ENCODE measurements at places on chromosomes 1 and 21.

- no peak for DNase-seq
Observed at GRCh38 chr1:79902418-79902817, 895.9 kb upstream of the ADGRL4 start.

DNA sequence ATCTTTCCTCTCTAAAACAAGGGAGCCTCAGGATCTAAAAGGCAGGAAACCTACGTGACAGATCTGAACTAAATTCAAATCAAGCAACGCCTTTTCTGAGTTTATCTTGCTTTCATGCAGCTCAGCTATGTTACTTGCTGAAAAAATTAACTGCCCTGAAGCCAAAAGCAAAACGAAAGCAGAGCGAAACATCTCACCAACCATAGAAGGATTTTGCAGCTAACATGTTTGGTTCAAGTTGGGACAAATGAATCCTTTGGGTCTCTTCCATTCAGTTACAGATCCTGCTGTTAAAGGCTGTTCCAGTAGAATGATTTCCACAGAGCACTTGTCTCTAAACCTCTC is 482 bp downstream of the SLC2A5 start:
- DNase-seq, result no peak

DNA sequence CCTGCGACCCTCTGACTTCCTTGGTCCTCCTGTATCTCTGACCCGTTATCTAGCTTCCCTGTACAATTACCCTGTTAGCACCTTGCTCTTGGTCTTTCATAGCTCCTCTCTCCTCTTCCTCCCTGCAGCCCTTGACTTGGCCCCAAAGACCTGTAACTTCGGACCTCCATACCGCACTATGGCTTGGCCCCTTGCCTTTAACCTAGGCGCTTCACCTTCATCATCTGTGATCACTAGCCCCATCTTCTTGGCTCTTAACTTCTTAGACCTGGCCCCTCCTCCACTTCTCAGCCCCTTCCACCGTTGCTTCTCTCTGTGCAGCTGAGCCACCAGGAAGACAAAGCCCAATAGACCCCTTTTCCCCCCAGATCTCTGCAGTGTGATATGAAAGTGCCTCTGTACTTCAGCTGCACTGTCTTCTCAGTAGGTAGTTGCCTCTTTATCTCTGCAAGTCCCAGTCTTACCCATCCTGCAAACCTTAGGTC is 740 bp downstream of the ZNF691 start:
- no peak for DNase-seq

DNA sequence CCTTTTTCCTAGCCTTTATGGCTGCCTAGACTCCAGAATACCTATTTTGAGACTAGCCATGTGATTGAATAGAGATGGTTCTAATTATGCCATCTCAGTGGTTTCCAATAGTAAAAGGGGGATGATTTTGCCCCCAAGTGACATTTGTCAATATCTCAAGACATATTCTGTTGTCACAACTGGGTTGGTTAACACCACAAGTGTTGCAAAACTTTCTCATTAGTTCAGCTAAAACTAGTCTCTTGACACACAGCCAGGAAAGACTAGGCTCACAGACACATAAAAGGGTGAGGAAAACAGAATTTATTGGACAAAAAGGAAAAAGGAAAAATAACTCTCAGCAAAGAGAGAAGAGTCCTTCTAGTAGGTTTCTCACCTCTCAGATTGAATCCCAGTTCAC is 39.9 kb upstream of the GBP5 start:
- no peak for DNase-seq

GRCh38 chr1:204453141-204453772 is 41.3 kb downstream of the PIK3C2B start:
- DNase-seq, result no peak

- no peak for DNase-seq
Observed at GRCh38 chr21:14270631-14271030, 54.7 kb downstream of the RBM11 start.

DNA sequence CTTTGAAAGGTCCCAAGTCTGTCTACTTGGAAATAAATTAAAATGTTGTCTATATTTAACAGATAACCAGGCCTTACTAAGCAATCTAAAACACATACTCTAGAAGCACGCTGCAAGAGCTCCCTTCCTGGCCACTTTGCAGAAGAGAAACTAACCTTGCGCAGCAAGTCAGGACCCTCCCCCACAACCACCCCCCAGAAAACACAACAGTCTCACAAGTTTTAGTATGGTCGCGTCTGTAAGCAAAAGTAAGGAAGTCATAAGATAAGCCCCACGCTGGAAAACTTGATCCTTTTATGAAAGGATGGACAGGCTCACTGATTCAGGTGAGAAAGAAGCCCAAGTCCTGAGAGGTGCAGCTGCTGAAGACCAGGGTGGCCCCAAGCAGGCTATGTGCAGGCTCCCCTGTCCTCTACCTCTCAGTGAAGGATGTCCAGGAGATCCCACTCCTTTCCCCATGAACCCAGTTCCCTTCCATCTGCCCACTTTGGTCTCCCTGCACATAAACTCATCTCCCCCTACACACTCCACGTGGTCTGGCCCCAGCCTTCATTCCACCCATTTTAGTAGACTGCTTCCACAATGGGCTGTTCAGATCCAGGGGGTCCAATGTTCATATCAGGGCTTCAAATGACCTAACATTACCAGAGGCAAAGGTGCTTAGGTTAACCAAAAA is 23.8 kb downstream of the HIVEP3 start:
- no peak for DNase-seq

GRCh38 chr1:70922196-70922595 is 125.4 kb downstream of the PTGER3 start:
- DNase-seq, result no peak

GRCh38 chr1:95984798-95985374 is 736.7 kb upstream of the PTBP2 start:
- DNase-seq, result no peak

DNA sequence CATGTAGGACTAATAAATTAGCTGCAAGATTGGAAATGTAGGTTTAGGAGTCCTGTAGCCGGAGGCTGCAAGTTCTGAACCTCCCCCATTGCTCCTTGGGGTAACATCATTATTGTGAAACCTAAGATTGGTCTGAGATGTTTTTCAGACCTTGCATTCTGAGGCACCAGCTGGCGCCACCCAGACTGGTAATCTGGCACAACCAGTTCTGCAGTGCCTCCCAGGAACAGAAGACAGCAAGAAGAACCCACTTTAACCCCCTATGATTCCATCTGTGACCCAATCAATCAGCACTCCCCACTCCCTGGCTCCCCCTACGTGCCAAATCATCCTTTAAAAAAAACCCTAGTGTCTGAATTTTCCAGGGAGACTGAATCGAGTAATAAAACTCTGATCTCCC is 11.6 kb upstream of the DNAJC6 start:
- no peak for DNase-seq

- DNase-seq, result peak; percentile 30
Observed at GRCh38 chr1:170967042-170967910, 31.9 kb downstream of the MROH9 start.

GRCh38 chr1:204725821-204726448 is 40.4 kb upstream of the LRRN2 start:
- DNase-seq, result no peak

GRCh38 chr1:101130673-101131072 is 105.1 kb upstream of the DPH5 start:
- no peak for DNase-seq

- DNase-seq, result peak; percentile 63
Observed at GRCh38 chr1:226201029-226201593, 14.6 kb upstream of the ACBD3 start.

DNA sequence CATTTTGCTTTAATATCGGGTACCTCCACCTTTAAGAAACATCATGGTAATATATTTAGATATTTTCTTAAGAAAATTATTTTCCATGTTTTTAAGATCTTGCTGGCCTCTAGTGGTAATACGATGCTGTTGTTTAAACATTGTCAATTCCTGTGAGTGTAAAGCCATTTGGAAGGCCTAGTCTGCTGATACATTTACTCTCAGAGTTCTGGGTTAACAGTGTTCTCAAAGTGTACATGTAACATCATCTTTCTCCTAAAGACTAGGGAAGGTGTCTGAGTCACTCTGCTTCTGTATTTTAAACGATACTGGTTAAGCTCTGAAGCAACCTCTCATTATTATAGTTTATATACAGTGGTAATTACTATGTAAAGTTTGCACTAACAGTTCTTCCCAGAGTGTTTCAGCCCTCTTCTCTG is 189.1 kb downstream of the RASAL2 start:
- peak; percentile 29 for DNase-seq

DNA sequence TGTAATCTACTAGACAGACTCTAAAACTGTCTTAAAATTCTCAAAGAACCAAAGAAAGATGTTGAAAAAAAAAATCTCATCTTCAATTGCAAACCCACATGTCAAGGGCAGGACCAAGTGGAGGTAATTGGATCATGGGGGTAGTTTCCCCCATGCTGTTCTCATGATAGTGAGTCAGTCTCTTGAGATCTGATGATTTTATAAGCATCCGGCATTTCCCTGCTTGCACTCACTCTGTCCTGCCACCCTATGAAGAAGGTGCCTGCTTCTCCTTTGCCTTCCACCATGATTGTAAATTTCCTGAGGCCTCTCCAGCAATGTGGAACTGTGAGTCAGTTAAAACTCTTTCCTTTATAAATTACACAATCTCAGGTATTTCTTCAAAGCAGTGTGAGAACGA is 257.0 kb downstream of the HHIPL2 start:
- DNase-seq, result no peak

DNA sequence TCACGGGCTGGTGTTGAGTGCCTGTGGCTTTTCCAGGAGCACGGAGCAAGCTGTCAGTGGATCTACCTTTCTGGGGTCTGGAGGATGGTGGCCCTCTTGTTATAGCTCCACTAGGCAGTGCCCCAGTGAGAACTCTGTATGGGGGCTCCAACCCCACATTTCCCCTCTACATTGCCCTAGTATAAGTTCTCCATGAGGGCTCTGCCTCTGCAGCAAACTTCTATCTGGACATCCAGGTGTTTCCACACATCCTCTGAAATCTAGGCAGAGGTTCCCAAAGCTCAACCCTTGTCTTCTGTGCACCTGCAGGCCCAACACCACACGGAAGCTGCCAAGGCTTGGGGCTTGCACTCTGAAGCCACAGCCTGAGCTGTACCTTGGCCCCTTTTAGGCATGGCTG is 157.3 kb downstream of the MRPL39 start:
- DNase-seq, result no peak

DNA sequence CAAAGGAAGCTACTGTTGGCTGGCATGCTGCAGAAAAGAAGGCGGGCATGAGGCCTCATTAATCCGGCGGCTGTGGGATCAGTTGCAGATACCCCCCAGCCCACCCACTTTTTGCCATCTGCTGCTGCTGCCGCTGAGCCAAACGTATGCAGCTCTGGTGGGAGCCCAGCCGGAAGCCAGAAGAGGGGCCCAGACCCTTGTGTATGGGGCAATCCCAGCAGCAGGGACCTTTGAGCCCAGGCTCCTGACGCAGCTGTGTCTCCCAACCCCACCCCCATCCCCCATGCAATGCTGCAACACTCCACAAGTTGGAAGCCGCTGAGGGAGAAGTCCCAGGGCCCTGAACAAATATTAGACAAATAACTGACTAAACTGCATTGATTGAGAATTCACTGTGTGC is 106.0 kb downstream of the ELAVL4 start:
- DNase-seq, result no peak

DNA sequence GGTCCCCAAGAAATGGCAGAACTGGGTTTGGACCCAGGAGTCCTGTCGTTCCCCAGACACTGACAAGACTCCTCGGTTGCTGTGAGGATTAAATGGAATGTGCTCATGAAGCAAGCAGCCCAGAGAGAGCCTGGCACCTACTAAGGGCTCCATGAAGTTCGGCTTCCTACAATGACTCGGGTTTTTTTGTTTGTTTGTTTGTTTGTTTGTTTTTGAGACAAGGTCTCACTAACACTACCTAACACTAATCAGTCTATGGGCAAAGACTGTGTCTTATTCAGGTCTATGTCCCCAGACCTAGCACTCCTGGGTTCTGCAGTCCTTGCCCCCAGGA is 3.4 kb upstream of the LACTBL1 start:
- DNase-seq, result no peak

GRCh38 chr1:27968692-27969091 is 8.9 kb downstream of the XKR8 start:
- DNase-seq, result no peak

GRCh38 chr1:218314316-218314715 is 29.2 kb downstream of the RRP15 start:
- DNase-seq, result no peak

GRCh38 chr1:100184536-100184935 is 6.5 kb upstream of the LRRC39 start:
- no peak for DNase-seq

DNA sequence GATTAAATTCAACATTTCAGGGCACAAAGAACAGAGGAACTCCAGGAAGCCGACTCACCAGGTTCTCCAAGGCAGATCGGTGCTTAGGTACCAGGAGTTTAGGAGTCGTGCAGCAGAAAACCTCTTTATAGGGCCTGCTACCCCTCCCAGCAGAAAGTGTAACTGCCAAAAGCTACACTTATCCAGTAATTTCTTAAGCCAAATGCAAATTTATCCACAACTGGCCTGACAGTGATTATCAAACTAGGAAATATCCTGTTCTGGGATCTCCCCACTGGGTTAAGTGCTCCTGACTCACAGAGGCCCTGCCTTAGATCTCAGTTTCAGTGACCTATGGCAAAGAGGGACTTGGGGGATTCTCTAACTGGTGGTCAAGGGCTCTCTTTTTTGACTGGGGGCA is at the start of gene SPRR2F:
Gene SPRR2F (minus strand): TSS at position 101 of the 400 bp plus-strand sequence. CDS start 783 bp downstream, outside the sequence.
- DNase-seq, result no peak

All from iPS-NIHi11 (cell line).